ENCODE measurements at places on chromosomes 3 and 15. TPM values are rescaled to one million over a fixed set of nuclear protein-coding genes. Genes with fewer than 3 reads are reported as not detected.
A peak's percentile ranks its signal among the peaks of the same experiment; 100 is the strongest.

CAMK1 gene
- total RNA-seq, result 12.4 TPM

NPAP1 gene
- total RNA-seq, result not detected

CGNL1 gene
- total RNA-seq, result 11.2 TPM

XIRP1 gene
- 249 TPM for total RNA-seq

GRCh38 chr15:68494573-68495110, 62.7 kb upstream of the ITGA11 start:
- no peak for DNase-seq

DNA sequence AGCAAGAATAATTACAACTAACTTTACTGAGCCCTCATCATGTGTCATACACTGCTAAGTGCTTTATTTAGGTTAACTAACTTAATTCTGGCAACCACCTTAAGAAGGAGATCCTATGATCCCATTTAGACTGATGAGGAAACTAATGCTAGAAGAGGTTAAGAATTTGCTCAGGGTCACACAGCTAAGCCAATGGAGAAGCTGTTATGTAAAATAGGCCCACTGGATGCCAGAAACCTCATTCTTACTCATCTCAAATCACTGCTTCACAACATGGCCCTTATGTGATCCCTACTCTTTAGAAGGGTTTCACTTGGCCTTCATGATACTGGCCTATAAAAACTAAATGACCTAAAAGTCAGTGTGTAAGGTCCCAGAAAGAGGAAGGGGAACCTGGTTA, 41.2 kb downstream of the IMPG2 start:
- no peak for DNase-seq

GRCh38 chr15:79067072-79067833, 23.3 kb downstream of the RASGRF1 start:
- DNase-seq, result no peak

DNA sequence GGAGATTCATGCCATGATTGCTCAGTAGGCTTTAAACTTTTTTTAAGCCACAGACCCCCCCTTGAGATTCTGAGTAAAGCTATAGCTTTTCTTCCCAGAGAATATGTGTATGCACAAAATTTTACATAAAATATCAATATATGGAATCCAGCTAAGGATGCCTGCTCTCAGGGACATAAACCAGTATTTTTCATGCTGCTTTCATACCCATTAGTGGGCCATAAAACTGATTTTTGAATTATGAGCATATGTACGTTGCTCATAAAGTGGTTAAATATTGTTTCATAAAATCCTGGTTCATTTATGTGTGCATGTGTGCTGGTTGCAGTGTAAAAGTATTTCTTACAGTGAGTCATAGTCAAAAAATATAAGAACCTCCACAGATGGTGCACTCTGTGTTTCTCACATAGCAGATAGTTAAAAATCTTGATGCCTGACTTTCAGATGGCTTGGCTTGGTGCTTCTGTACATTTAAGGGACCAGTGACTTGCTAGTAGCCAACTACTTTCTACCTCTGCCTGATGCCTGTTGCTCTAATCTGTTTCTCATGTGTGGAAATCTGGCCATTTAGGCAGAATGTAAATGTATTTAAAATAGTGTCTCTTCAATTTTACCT, 71.9 kb downstream of the ARHGEF26 start:
- DNase-seq, result no peak

DNA sequence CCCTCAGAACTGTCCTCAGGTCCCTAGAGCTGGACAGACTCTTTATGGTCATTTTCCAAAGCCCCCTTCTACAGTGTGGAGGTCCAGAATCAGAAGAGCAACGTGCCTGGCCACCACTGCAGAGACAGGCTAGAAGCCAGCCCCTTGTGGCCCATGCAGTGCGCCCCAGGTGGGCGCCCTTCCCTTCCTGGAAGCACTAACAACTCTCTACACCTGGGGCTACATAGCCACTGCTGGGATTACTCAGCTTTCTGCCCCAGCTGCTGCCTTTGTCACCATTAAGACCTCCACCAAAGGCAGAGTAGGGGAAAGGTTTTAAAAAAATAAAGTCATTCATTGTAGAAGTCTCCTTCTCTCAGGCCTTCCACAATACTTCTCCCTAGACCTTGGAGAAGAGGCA, 2.3 kb downstream of the RASGRP1 start:
- DNase-seq, result no peak

DNA sequence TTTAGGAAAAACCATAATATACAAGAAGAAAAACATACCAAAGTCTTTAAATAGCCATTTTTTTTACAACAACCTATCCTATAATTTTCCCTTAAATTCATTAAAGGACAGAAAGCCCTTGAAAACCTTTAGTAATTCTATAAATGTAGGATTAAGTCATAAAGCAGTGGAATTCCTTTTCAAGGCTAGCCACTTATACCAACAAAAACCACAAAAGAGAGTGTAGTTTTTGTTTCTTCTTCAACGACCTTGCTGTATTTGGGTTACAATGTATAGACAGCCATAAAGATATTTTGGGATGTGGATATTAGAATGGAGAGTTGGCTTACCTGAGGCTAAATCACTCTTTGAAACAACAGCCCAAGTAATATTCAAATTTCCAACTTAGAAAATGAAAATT, 296.6 kb upstream of the CDIN1 start:
- no peak for DNase-seq

GRCh38 chr15:77830051-77830468, 197.3 kb upstream of the LINGO1 start:
- DNase-seq, result no peak

DNA sequence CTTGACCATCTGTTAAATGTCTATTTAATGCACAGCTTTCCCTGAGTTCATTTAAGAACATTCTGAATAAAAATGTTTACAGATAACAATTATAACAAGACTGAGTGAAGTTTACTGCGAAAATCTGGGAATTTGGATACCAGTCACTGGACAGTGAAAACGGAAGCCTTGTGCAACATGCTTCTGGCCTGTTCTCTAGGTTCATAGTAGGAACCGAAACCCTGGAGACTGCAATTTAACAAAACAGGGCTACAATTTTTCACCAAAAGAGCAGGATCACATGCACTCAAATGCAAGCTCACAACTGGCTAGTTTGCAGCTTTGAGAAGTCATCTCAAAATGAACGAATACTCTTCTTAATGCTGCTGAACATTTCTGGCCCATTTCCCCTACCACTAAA, 435.9 kb downstream of the NR2F2 start:
- DNase-seq, result no peak

DNA sequence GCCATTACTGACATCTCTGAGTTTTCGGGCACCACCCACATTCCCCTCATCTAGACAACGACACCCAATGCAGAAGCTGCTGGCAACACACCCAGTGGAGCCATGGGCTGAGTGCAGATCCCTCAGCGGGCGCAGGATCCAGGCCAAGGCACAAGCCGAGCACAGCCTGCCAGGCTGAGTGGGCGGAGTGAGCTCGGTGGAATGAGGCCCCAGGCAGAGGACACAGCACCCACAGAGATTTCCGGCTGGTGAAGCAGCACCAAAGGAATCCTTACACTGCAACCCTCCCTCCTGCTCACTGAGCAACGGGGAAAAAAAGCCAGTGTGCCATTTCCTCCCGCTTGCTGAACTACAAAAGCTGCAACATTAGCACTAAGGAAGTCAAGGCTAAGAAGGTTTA, 34.3 kb downstream of the ZMAT3 start:
- peak; percentile 61 for DNase-seq

- DNase-seq, result no peak
These were observed 89.2 kb downstream of the CORO2B start for GRCh38 chr15:68667800-68668625.

GRCh38 chr3:40631341-40631995, 106.7 kb downstream of the ZNF621 start:
- DNase-seq, result no peak
